T follicular helper cell (primary cell): ENCODE measurements at places on chromosomes 6 and 20.

- DNase-seq = no peak
Measured at GRCh38 chr20:23013429-23013828, 21.7 kb upstream of the SSTR4 start.

DNA sequence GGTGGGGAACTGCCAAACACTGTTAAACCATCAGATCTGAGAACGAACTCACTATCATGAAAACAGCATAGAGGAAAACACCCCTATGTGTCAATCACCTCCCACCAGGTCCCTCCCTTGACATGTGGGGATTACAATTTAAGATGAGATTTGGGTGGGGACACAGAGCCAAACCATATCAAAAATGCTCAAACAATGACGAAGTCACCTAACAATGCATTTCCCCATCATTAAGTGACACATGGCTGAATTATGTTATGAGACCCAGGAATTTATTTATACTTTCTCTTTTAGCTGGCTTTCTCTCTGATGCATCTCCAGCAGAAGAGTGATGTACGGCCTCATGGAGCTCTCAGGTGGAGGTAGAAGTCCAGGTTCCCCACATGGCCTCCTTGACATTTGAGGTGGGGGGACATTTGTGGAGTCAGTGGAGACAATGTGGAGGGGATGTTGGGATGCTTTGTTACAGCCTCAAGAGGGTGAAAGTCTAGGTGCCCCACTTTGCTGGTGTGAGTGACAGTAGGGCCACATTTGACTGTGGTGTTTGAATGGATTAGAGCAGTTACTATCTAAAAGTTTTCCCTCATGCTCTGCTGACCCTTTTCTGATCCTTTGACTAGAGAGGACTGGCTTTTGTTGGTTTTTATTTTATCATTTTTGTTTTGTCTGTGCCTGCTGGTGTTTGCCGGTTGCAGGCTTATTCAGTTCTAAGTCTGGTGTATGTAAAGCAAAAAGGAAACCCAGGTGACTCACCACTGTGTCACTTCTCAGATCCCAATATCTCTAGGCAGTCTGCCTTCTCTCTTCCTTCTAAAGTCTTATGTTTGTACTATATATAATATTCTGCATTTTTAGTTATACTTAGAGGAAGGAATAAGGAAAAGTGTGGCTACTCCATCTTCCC is 18.5 kb upstream of the DCBLD1 start:
- no peak for DNase-seq

GRCh38 chr6:168061269-168062210 is 17.5 kb downstream of the FRMD1 start:
- no peak for DNase-seq

GRCh38 chr6:20620043-20620442 is 85.8 kb downstream of the CDKAL1 start:
- no peak for DNase-seq

GRCh38 chr6:14729129-14729871 is 516.6 kb upstream of the JARID2 start:
- DNase-seq = no peak

DNA sequence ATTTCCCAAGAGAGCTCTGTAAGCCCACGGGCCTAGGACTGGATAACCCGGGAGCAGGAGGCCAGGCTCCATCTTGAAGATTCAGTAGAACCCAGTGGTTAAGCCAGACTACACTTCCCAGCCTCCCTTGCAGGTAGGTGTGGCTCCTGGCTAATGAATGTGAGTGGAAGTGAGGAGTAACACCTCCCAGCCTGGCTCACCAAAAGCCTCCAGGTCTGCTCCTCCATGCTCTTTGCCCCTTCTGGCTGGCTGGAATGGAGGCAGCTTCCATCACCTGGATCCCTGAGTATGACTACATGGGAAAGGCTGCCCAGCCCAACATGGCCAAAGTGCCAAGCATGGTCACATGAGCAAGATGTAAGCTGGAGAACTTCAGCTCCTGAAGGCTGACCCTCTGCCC is 9.7 kb downstream of the LRRN4 start:
- no peak for DNase-seq

DNA sequence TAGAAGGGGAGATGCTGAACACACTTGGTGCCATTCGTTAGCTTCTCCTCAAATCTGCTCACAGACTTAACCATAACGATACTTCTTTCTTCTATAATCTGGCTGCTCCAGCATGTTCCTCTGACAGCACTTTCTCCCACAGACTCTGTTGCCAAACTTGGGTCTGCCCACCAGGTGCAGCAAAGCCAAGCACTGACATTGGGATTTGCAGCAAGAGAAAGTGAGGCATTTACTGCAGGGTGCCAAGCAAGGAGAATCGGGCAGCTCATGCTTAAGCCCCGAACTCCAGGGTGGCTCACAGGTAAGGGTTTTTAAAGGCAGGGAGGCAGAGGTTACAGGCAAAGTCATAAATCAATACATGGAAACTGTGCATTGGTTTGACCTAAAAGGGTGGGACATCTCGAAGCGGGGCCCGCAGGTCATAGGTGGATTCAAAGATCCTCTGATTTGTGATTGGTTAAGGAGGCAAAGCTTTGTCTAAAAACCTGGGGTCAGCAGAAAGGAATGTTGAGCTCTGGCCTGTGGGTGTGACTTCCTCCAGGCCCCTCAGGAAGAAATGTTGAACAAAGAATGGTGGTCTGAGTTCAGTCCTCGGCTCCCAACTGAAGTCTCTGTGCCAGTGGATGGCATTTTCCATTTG is 25.1 kb upstream of the PNPLA1 start:
- DNase-seq = no peak

DNA sequence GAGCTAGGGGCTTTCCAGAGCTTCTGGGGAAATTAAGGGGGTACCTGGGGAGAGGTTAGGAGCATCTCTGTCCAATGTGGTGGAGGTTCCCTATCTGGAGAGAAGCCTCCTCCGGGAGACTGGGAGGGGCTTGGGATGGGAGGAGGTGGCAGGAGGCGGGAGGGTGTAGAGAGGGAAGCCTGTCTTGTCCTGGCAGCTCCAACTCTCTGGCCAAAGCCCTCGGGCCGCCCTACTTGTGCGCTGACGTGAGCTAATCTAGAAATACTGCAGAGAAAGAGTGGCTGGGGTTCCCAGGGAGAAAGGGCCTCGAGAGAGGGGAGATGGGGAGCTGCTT is 1.6 kb upstream of the SLC32A1 start:
- no peak for DNase-seq

DNA sequence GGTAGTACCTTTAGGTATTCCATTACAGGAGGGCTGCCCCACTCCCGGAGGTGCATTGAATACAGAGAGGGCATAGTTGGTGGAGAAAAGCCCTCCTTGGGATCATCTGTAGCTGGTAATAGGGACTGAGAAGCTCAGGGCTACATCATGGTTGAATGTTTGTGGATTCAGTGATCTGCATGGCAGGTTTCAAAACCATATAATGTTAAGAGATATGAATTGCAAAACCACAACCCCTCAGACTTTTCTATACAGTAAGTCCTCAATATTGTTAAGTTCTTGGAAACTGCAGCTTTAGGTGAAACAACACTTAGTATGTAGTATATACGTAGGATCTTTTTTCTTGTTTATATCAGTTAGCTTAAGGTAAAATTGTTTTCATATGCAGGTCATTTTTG is 11.3 kb downstream of the TULP4 start:
- no peak for DNase-seq

GRCh38 chr6:161374971-161375873 is 101.4 kb upstream of the AGPAT4 start:
- no peak for DNase-seq

DNA sequence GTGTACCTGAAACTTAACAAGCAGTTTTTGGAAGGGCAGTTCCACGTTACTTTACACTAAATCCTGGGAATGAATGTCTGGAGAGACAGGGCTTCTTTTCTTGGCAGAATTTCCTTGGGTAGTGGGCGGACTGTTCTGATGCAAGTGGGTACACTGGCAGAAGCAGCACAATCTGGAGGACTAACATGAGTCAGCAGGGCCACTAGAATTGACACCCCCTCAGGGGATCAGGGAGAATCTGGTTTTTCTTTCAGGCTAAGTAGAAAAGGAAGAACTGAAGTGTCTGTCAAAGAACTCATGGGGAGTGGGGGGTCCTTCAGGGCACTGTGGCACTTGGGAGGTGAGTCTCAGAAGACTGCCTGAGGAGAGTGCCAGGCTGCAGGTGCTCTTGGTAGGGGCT is 34.6 kb downstream of the PANK2 start:
- DNase-seq = no peak

- no peak for DNase-seq
Measured at GRCh38 chr20:37627060-37627766, 66.6 kb upstream of the CTNNBL1 start.

DNA sequence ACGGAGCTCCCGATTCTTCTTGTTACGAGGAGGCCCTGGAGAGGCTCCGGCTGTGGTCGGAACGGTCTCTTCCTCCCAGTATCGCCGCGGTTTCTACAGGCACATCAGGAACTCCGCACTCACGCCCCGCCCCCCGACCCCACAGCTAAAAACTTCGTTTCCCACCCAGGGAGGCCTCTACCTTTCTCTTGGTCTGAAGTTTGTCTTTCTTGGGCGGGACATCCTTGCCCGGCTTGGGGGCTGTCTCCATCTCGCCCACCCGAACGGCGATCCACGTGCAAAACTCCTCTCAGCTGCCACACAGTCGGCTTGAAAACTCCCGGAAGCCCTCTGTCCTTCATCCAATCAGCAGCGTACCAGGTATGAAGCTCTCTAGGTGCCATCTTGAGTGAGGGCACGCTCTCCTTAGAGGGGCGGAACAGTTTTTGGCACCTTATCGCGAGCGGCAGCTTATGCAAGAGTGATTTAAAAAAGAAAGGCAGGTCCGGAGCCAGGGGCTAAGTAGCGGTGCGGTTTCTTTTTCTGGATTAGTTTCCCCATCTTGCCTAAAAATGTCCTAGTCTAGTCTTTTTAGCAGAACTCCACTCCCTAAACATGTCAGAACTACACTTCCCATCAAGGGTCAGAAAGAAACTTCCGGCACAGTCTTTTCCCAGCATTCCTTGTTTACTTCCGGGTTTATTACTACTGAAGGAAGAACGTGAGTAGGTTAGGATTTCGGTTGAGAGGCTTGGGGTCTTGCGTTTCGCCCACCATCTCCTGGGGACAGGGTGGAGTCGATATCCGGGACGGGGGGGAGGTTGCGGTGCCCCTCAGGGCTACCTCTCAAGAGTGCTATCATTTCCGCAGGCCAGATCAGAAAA is at the start of the genes PFDN6 and WDR46:
PFDN6 (plus strand) TSS at position 681 of the 863 bp plus-strand sequence. CDS start 256 bp downstream, outside the sequence.
WDR46 (minus strand) TSS at position 319 of the 863 bp plus-strand sequence; CDS start at position 250, 69 bp downstream.
- peak; percentile 70 for DNase-seq

DNA sequence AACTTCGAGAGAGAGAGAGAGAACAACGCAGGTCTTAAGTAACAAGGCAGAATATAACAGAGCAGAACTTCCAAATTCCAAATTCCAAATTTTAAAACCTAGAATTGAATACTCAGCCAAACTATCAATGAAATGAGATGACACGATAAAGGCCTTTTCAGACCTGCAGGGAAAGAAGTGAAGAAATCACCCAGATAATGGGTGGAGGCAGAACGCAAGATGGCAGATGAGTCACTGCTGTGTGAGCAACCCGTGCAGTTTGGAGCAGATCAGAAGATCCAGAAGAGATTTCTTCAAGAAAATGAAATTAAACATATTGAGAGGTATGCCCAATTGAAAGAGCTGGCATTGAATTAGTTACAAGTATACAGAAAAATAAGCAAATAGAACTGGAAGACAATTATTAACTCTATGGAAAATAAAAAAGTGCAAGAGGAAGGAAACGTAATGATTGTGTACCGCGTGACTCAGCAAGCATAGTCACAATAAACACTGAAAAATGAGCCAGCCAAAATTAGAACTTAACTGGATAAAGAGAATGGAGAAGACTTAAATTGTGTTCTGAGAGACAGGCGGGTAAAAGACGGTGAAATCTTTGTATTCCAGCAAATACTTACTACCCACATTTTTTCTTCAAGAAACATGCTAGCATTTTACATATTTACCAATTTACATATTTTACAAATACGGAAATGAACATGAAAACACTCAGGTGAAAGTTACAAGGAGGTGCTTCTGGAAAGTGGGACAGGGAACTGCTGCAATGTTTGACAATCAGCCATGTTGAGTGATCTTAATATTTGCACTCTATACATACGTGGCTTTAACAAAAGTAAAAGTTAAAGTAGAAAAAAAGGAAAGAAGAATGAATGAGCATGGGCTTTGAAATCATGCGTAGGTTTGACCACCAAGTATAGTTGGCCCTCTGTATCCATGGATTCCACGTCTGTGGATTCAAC is 87.9 kb upstream of the CDYL start:
- no peak for DNase-seq

DNA sequence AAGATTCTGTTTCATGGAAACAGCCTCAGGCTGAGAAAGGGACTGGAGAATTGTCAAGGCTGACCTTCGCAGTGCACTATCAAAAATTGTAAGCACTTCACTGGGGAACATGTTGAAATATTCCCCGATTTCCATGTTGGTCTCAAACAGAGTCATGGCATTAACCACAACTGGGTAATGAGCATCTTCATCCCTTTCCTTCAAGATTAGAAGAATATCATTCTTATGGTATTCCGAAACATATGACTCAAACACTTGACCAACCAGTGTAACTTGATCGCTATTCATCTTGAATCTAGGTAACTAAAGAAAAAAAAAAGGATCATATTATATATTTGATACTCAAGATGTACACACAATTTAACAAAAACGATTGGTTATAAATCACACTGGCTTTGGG is 3.5 kb downstream of the MCM9 start:
- no peak for DNase-seq

DNA sequence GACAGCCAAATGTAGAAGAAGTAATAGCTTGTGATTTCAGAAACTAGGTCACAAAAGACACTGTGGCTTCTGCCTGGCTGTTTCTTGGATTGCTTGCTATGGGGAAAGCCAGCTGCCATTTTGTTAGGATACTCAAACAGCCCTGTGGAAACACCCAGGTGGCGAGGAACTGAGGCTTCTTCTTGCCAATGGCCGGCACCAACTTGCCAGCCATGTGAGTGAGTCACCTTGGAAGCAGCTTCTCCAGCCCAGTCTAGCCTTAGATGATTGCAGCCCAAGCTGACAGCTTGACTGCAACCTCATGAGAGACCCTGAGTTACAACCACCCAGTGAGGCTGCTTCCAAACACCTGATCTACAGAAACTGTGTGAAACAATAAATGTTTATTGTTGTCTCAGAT is 11.9 kb upstream of the KIAA1755 start:
- DNase-seq = no peak

- DNase-seq = no peak
Measured at GRCh38 chr20:32544893-32545840, 40.0 kb downstream of the NOL4L start.

DNA sequence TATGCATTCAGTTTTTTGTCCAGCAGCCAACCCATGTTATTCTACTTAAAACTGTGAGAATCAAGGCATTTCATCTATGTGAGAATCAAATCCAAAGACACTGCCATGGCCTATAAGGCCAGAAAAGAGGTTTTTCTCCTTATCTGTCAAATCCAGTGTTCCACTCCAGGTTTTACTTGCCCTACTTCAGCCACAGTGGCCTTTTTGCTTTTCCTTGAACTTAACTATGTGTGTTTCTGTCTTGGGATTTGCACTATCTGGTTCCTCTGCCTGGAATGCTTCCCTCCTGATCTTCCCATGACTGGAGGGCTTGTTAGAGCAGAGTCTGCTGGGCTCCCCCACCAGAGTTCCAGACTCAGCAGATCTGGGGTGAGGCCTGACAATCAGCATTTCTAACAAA is 113.1 kb upstream of the DOK5 start:
- DNase-seq = no peak

GRCh38 chr6:16591396-16592222 is 169.7 kb downstream of the ATXN1 start:
- DNase-seq = no peak
